Cortex of kidney (tissue), 1 donor: ENCODE measurements at places on chromosomes 1 and 21.

DNA sequence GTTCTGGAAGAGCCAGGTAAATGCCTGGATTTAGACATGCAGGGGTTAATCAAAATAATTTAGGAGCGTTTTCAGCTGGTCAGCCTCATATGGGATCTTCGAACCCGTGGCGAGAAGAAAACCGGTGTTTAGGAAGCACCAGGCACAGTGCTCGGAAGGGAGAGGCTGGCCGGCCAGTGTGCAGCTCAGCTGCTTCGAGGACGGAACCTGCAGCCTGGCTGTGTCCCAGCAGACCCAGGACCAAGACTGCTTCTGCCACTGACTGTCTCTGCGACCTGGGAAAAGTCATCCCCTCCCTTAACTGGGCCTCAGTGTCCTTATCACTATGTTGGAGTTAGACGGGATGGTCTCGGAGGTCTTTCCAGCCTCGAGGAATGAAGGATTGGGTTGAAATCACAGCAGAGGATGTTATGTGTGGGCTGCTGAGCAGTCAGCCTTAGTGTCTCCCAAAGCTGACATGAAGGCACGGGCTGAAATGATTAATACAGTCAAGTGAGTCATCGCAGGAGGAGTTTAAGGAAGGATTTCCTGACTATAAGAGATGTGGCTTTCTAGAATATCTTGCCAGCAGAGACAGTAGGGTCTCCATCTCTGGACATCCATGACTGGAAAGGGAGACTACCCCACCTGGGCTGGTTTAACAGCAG is 20.8 kb downstream of the PPFIA4 start:
- DNase-seq = no peak

DNA sequence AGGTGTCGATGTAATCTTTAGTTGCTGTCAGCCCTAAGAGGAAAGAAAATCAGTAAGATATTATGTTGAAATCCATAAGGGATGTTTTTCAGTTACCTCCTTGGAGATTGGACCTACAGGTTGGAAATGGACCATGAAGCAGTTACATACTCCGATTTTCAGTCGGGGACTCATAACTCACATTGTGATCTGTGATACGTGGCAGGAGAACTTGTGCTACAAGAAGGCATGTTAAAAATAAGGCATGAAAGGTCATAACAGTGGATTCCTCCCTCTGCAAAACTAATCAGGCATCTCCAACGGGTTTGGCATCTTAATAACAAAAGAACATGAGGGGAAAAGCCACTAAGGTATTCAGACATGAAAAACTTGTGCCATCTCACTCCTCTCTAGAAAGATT is 111.2 kb upstream of the CACHD1 start:
- no peak for DNase-seq

DNA sequence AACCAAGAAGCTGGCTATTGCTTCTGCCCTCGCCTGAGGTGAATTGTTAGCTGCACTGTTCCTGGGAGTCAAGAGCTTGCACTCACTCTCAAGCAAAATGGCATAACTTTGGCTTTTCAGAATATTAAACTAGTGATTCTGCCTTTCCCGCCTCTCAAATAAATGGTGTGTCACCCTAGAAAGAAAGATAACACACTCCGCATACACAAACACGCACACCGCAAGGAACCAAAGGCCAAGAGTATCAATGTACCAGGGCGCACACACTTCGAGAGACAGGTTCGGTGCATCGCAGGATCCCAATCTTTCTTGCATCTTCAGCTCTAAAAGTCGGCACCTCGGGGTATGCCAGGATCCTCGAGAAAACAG is 470 bp upstream of the RTCA start:
- DNase-seq = no peak

DNA sequence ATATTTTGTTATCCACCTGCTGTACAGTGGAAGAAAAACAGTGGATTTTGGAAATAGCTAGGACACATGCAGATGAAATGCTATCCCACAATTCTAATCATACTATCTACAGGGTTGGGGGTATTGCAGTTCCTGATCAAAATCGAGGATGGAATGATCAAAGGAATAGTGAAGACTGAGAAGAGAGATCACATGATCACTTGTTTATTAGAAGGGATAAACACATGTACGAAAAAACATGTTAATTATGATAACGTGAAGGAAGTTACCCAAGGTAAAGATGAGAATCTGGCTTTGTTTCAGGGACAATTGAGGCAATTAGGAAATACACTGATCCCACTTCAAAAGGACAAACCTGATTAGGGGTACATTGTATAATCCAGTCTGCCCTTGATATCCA is 8.8 kb upstream of the NENF start:
- DNase-seq = no peak

DNA sequence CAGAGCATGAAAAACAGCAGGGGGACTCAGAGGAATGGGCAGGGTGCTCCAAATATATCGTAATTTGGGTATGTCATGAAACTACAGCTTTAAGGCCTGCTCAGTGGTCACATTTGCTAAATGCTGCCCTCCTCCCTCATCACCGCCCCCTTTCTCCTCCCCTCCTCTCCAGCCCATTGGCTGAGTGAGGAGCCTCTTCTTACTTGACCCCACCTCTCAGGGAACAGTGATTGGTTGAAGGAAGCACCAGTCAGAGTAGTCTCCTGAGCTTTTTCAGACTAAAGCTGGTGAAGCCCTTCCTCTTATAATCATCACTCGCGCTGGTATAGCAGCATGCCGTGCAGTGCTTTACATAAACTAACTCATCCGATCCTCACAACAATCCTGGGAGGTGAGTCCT is 10.0 kb upstream of the TTC39A start:
- no peak for DNase-seq

GRCh38 chr21:42820616-42821465 is 58.5 kb downstream of the WDR4 start:
- no peak for DNase-seq

- no peak for DNase-seq
Measured at GRCh38 chr1:227765261-227766014, 30.2 kb downstream of the SNAP47 start.

DNA sequence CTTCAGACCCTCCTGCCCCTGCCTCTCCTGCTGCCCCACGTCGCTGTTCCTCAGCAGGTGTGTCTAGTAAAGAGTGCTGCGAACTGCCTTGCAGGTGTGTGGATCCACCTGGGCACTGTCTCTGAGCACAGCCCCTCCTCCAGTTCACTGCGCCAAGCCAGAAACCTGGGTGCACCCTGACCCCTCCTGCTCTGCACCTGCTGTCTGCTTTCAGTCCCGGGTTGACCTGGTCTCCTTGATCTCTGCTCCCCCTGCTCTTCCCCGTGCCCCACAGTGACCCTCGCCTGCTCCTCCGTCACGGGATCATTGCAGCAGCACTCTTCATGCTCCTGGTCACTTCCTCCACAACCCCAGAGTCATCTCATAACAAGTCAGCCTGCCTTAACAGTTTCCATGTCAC is 6.5 kb downstream of the A3GALT2 start:
- no peak for DNase-seq

DNA sequence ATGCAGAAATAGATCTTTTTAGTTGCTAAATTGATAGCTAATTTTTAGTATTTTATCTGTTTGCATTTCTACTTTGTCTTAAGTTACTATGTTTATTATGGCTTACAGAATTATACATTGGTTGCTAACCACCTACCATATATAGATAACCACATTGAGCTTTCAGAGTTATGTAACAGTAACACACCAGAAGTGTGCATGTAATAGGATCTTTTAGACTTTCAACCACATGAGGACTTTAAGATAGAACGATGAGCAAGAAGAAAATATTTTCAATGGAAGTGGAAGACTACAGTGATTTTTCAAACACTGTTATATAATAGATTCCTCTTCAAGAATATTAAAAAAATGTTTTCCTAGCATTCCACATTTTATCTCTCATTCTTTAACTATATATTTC is 28.8 kb downstream of the TOR1AIP1 start:
- DNase-seq = no peak

GRCh38 chr1:115400891-115401290 is 62.8 kb upstream of the NGF start:
- DNase-seq = no peak

- DNase-seq = no peak
Measured at GRCh38 chr1:86184426-86184825, 27.9 kb upstream of the COL24A1 start.

DNA sequence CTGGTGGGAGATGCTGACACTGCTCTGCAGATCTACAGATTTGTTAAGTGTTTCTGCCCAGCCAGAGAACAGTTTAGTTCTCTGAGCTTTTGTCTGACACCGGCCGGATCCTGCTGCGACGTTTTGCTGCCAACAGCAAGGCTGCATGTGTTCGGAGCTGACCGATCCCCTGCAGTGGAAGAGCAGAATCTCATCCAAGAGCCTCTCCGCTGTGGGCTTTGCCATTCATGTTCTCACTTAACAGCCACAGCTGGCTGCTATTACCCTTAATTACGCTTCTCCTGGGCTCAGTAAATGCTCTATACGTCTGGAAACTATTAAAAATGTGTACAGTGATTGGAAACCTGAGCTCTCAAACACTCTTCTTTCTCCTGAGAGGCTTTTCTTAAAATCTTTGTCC is 105.3 kb downstream of the BCAR3 start:
- no peak for DNase-seq
